Stimulated activated naive CD8-positive, alpha-beta T cell treated with anti-CD3 and anti-CD28 coated beads, Interleukin-15, Interleukin-2, amounts not matched to agents 100 U/mL and 50 U/mL, for 24 hours (primary cell): ENCODE measurements at places on chromosomes 12 and 14.
A peak's percentile ranks its signal among the peaks of the same experiment; 100 is the strongest.

DNA sequence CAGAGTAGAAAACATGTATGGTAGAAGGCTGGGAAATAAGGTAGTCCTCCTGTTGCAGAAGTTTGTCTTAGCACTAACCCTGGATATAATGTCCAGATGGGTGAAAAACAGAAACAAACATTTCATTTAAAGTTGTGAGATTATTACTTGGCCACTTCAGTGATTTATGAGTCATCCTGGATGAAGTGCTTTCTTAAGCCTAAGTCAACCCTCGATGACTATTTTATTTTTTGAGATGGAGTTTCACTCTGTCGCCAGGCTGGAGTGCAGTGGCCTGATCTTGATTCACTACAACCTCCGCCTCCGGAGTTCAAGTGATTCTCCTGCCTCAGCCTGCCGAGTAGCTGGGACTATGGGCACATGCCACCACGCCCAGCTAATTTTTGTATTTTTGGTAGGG lies 10.2 kb downstream of the DLST start:
- no peak for DNase-seq

- DNase-seq: no peak
These were observed 267.7 kb downstream of the MED13L start for GRCh38 chr12:116009805-116010204.

DNA sequence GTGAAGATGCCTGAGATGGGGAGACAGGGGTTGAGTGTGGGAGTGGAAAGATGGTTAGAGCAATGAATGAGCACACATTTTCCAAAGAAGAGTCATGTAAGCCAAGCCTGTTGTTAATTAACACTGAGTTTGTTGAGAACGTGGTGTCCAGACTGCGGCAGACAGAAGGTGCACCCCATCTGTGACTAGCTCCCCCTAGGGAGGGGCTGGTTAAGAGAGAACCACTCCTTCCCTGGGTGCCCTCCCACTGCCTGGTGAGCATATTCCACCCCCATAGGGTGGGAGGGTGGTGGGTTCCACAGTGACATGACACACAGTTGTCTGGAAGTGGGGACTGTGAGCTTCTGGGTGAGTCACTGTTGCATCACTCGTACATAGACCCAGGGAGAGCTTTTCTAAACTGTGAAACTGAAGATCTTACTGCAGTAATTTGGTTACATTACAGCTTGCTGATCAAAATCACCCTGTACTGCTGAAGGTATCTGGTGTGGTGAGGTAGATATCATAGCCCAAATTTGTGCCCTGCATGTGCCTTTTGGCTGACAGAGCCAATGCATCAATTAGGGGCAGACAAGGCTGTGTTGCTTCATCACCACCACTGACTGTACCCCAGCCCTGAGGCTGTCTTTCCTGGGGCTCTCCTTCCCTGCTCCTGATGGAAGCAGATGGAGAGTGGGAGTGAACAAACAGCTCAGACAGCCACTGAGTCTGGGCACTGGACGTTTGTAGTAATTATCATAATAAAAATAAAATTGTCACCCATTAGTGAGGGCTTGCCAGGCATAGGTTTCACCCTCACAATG lies 150.9 kb downstream of the EMP1 start:
- DNase-seq: peak; percentile 71

DNA sequence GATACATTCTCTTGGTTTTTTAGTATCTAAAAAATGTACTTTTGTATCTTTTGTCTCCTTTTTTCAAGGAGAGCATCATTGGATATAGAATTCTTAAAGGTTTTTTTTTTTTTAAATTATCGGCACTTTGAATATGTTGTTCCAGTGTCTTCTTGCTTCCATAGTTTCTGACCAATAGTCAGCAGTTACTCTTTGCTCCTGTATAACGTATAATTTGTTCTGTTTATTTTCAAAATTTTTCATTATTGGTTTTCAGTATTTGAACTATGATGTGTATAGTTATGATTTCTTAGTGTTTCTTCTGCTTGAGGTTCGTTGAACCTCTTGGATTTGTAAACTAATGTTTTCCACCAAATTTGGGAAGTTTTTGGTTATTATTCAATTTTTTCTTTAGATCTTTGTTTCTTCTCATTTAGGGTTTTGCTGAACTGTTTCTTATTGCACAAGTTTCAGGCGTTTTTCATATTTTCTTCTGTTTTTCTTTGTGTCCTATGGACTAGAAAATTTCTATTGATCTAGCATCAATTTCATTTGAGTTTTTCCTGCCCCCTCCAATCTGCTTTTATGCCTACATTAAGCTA lies 93.9 kb downstream of the PLBD1 start:
- DNase-seq: no peak
